Activated naive CD8-positive, alpha-beta T cell treated with anti-CD3 and anti-CD28 coated beads, Interleukin-2, amount 10 ng/mL, durations not matched to agents 7 days and 5 days (primary cell): ENCODE measurements at places on chromosomes 3 and 15. TPM values are rescaled to one million over a fixed set of nuclear protein-coding genes. Genes with fewer than 3 reads are reported as not detected.

DNA sequence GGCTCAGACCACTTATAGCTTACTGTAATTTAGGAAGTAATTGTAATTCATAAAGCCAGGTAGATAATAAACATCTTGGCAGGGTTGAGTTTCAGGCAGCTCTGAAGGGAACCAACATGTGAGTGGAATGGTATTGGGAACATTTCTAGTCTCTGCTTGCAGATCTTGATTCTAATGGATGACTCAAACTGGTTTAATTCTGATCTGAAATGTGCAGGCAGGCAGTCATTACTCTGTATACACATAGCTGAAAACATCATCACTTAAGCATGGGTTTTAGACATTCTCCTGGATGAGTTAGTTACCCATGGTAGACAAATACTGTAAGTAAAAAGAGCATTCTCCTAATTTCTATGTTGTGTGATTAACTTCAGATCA lies 317.0 kb upstream of the TPRG1 start:
- no peak for DNase-seq
- H3K27me3 ChIP-seq: no peaks in the 10 kb centered on the region
- H3K4me1 ChIP-seq: no peaks in the 10 kb centered on the region
- peaks cover 4% of the 10 kb centered on the region for H3K36me3 ChIP-seq
- H3K27ac ChIP-seq: no peak overlapping the region

GRCh38 chr15:99564221-99565048 lies 1.3 kb upstream of the MEF2A start:
- peak overlapping the region; percentile 30 for H3K27ac ChIP-seq
- no peaks in the 10 kb centered on the region for H3K36me3 ChIP-seq
- DNase-seq: no peak
- peaks cover 29% of the 10 kb centered on the region for H3K4me1 ChIP-seq

DNA sequence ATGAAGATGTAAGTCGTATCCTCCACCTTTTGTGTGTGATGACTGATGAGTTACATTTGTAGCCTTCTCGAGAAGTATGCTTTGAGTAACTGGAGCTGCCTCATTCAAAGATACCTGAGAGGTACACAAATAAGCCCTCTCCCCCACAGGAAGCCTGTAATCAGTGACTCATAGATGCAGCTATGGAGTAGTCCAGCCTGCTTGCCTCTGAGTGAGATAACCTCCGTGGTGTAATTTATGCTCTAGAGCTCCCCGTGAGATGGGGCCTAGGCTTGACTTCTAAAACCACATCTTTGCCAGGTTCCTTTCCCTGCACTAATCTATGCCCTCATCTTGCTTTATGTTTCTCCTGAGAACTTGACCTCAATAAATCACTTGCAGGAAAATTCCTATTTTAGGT lies 291.7 kb downstream of the SUCLG2 start:
- H3K4me3 ChIP-seq: peak overlapping the region; percentile 48
- DNase-seq: no peak
- H3K36me3 ChIP-seq: peaks cover 4% of the 10 kb centered on the region
- peaks cover 29% of the 10 kb centered on the region for H3K4me1 ChIP-seq

- H3K4me1 ChIP-seq: no peaks in the 10 kb centered on the region
- no peak overlapping the region for H3K4me3 ChIP-seq
- DNase-seq: no peak
- H3K27ac ChIP-seq: no peak overlapping the region
Observed at GRCh38 chr3:161199926-161200325, 21.2 kb upstream of the NMD3 start.

DNA sequence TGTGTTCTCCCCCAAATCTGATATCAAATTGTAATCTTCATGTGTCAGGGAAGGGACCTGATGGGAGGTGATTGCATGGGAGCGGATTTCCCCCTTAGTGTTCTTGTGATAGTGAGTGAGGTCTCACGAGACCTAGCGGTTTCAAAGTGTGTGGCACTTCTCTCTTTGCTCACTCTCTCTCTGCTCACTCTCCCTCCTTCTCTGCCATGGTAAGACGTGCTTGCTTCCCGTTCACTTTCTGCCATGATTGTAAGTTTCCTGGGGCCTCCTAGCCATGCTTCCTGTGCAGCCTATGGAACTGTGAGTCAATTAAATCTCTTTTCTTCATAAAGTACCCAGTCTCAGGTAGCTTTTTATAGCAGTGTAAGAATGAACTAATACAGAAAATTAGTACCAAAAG lies 30.6 kb upstream of the OR5H6 start:
- peaks cover 9% of the 10 kb centered on the region for H3K27me3 ChIP-seq
- DNase-seq: no peak
- no peaks in the 10 kb centered on the region for H3K36me3 ChIP-seq
- H3K4me1 ChIP-seq: peaks cover 1% of the 10 kb centered on the region
- no peak overlapping the region for H3K27ac ChIP-seq

DNA sequence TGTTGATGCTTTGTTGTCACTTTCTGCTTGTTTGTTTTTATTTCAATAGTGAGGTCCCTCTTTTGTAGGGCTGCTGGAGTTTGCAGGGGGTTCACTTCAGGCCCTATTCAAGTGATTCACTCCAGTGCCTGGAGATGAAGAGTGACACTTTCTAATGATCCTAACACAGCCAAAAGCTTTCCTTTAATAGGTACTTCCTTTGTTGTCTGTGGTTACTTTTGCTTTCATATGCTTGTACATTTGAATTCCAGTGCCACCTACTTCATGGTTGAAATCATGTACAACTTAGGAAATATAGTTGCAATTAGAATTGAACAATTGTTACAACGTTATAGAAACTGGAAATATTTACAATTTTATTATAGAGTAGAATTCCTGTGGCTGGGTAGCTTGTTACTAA lies 466.8 kb upstream of the EPHA3 start:
- no peaks in the 10 kb centered on the region for H3K27me3 ChIP-seq
- H3K4me1 ChIP-seq: no peaks in the 10 kb centered on the region
- H3K27ac ChIP-seq: no peak overlapping the region
- DNase-seq: no peak

DNA sequence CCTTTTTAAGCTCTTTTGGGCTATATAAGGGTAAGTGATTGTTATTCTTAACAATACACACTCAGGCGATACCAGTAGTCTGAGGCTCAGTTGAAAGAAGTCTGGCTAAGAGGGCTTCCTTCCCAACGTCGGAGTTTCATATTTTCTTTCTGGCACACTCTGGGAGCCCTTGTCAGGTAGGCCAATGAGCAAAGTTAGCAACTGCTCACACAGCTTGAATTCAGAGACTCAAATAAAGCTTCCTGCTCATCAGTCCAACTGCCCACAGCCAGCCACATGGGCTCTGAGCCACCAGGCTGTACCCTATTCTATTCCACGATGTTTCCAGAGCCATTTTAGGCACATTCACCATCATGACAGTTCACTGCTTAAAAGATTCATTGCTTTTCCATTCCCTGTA lies 155.1 kb upstream of the TBL1XR1 start:
- H3K36me3 ChIP-seq: no peaks in the 10 kb centered on the region
- peaks cover 14% of the 10 kb centered on the region for H3K4me1 ChIP-seq
- H3K4me3 ChIP-seq: no peak overlapping the region
- H3K27ac ChIP-seq: no peak overlapping the region
- H3K27me3 ChIP-seq: no peaks in the 10 kb centered on the region
- no peak for DNase-seq

GRCh38 chr3:195451373-195452015 lies 8.7 kb upstream of the ACAP2 start:
- peaks cover 9% of the 10 kb centered on the region for H3K4me1 ChIP-seq
- H3K36me3 ChIP-seq: peaks cover 5% of the 10 kb centered on the region
- H3K4me3 ChIP-seq: no peak overlapping the region
- no peaks in the 10 kb centered on the region for H3K27me3 ChIP-seq
- no peak overlapping the region for H3K27ac ChIP-seq

DNA sequence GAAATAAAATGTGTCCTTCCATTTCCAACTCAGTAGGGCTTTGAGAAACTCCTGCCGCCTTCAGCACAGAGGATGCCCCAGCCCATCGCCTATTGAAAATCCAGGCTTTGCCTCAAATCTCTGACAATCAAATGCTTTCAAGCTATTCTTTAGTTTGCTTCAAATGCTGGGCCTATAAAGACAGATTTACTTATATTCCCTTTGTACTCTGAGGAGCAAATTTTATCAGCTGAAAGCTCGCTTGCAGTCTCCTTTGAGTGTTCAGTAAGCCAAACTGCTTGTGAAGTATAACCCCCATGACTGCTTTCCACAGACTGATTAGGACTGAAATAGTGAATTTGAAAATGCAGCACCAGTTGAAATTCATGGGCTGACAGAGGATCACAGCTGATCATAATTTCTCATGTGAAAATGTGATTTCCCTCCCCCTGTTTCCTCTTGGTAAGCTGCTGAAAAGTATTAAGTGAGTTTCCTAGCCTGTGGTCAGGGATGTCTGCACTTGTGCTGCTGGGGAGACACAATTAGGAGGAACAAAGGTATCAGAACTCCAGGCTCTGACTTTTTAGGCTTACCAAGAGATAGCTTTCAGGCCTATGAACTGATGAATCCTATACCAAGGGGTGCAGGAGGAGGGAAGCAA lies 563.4 kb upstream of the TGFBR2 start:
- H3K27ac ChIP-seq: no peak overlapping the region
- no peak overlapping the region for H3K4me3 ChIP-seq
- H3K27me3 ChIP-seq: peaks cover 10% of the 10 kb centered on the region
- H3K4me1 ChIP-seq: peaks cover 3% of the 10 kb centered on the region

PSMA4 gene
- 181 TPM for total RNA-seq

DNA sequence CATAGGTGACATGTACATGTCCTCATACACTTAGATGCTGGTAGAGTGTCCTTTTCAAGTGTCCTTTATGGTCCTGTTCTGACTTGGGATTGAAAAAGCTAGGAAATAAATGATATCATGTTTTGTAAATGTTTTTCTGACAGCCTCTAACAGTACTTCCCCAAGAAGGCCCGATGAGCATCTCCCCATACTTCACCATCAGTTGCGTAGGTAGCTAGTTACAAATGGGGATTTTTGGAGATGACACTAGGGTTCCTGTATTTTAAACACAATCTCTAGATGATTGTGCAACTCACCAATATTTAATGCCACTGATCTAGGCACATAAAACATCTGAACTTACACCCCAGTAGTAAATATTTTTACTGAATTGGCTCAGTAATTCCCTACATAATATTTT lies 27.8 kb downstream of the SLC25A26 start:
- H3K27ac ChIP-seq: no peak overlapping the region
- H3K4me1 ChIP-seq: no peaks in the 10 kb centered on the region
- DNase-seq: no peak
- H3K4me3 ChIP-seq: no peak overlapping the region

- no peak for DNase-seq
- no peaks in the 10 kb centered on the region for H3K36me3 ChIP-seq
- H3K27me3 ChIP-seq: peaks cover 45% of the 10 kb centered on the region
- H3K4me3 ChIP-seq: no peak overlapping the region
Observed at GRCh38 chr3:125214738-125215137, 2.2 kb upstream of the SLC12A8 start.

- H3K4me3 ChIP-seq: no peak overlapping the region
- DNase-seq: no peak
- H3K4me1 ChIP-seq: peaks cover 1% of the 10 kb centered on the region
- peaks cover 10% of the 10 kb centered on the region for H3K27me3 ChIP-seq
- H3K27ac ChIP-seq: no peak overlapping the region
Observed at GRCh38 chr3:127393131-127393820, 105.4 kb upstream of the PRR20G start.

DNA sequence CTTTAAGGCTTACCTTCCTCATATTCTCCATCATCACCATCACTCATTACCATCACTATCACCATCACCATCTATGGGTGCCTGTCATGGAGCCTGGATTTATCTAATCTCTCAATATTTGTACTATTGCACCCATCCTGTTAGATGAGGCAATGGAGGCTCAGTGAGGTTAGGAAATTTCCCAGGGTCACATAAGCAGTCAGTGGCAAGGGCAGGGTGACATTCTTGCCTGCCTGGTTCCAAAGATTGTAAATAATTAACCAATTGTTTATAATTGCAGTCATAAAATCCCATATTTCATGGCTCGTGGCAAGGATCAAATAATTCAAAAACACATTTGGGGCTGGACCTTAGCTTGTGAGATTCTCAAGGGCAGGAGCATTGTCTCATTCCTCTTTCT lies 55.2 kb downstream of the MGLL start:
- no peaks in the 10 kb centered on the region for H3K36me3 ChIP-seq
- no peak overlapping the region for H3K4me3 ChIP-seq
- peaks cover 5% of the 10 kb centered on the region for H3K27me3 ChIP-seq
- no peak for DNase-seq
